ENCODE measurements at places on chromosomes 2 and 18.

DNA sequence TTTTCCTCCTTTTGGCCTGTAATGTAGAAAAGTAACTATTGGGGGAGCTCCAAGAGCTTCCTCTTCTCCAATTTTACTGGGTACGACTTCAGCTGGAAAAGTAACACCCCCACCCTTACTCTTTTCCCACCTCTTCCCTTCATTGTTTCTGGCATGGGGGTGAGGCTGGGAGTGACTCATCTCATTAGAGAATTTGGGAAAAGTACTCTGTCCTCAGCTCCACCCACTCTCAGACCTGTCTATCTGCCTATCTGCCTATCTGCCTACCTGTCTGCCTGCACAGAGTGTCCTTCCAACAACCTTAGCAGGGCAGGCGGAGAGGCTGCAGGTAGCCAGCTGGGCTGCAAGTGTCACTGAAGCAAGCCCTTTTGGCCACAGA, 93.6 kb downstream of the EPHA4 start:
- no peak for DNase-seq

DNA sequence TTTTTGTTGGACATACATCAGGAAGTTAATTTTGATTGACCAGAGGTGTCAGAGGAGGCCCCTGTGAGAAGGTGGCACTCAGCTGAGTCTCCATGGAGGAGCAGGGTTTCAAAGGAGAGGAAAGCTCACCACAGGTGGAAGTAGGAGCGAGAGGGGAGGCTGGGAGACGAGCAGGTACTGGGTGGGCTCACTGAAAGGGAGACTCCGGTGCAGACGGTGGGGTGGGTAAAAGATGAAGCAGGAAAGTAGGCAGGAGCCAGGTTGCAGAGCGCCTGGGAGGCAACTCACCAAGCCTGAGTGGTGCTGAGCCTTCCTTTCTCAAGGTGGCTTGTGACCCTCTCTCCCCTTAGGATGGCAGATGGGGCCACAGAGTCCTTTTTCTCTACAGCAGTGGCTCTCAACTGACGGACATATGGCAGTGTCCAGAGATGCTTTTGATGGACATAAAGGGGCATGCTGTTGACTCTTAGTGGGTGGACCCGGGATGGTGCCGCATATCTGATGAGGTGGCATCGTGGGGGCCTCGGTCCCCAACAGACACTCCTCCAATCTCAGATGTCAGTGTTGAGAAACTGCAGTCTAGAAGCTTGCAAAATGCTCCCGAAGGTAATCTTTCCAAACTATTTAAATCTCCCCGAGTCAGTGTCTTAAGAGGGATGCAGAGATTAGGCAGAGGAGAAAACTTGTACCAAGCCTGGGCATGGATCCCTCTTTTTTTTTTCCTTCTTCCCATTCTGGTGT, 64.0 kb downstream of the LPIN1 start:
- no peak for DNase-seq

DNA sequence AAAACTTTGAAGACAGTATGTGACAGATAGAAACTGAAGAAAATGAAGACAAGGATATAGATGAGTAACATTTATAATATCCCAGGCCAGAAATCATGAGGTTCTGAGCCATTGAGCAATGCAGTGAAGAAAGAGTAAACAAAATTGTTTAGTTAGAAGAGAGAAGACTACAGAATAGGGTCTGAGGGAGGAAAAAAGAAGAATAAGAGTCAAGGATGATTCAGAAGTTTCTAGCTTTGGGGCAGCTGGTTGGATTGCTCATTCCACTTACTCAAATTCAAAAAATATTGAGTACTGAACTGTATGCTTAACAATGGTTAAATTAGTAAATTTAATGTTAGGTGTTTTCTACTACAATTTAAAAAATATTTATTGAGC, 155.0 kb upstream of the OTX1 start:
- DNase-seq: no peak

GRCh38 chr2:241540771-241541561, 17.6 kb upstream of the BOK start:
- DNase-seq: peak; percentile 34

- no peak for DNase-seq
Observed at GRCh38 chr18:3660739-3661515, 211.0 kb downstream of the TGIF1 start.

DNA sequence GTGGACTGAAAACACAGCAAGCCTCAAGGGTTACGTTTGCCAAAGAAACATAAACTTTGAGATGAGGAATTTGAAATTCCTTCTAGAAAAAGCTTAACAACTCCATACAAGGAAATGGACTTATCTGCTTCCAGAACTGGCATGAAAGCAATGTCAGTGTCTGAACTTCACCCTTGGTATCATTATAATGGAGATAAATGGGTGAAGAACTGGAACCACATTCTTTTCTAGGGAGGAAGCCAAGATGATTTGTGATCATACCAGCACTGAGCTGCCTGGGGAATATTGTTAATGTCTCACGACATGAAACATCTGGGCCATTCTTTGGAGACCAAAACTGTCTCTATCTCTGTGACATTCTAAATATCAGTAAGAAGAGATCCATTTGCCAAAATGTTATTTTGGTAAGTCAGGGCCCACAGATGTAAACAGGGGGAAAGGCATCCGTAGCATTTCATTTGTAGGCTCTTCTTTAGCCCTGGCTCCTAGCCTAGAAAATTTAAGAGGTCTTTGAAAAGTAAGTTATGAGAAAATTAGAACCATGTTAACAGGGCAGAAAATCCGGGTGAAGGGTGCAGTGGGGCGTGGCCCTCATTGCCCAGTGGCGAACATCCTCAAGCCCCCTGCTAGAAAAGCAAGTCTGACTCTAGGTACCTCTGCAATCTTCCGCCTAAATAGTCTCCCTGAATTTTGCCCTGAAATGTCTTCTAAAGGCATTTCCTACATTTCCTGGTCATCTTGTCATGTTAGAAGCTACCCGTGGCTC, 295.3 kb upstream of the EPAS1 start:
- no peak for DNase-seq

DNA sequence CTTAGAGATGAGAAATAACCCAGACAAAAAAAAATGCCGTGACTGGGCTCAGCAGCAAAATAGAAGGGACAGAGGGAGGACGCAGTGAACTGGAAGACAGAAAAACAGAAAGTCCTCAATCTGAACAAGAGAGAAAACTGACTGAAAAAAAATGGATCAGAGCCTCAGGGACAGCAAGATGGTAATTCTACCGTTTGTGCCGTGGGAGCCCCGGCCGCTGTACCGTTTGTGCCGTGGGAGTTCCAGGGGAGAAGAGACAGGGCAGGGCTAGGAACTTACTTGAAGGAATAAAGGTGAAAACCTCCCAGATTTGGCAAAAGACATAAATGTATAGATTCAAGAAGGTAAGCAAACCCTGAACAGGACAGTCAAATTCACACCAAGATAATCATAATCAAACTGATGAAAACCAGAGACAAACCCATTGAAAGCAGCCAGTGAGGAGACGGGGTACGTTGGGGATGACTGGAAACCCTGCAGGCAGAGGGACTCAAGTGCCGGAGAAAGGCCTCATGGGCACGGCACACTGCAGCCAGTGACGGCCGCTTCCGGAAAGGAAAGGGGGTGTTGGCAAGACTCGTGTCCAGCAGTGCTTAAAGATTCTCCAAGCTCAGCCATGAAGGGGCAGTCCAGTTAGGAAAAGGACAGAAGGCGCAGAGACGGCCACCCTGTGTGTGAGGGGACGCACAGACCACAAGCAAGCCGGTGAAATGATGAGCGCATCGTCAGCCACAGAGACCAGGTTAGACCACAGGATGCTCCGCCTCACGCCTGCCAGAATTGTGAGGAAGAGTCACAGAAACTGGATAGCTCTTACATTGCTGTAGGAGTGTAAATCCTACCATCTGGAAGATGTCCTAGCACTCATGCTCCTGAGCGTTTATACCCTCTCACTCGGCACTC, 40.0 kb upstream of the NFATC1 start:
- DNase-seq: no peak

GRCh38 chr2:96114903-96115581, 1.3 kb downstream of the ADRA2B start:
- DNase-seq: no peak

DNA sequence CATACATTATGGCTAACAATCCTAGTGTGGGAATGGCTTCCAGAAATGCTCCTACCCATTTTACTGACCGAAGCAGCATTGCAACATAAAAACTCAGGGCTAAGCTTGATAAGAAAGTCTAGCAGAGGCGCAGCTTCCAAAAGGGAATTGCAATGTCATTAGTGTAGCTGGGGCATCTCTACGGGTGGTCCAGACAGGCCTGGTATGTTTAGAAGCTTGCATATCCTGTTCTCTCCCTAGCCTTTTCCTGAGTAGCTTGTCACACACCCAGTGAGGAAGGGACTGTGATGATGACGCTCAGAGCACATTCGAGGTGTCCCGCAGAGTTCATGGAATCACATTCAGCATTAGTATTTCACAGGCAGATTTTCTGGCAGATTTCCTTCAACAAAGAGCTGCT, 38.0 kb upstream of the COL5A2 start:
- DNase-seq: no peak

GRCh38 chr2:53729143-53729762, 38.4 kb upstream of the CHAC2 start:
- DNase-seq: no peak

DNA sequence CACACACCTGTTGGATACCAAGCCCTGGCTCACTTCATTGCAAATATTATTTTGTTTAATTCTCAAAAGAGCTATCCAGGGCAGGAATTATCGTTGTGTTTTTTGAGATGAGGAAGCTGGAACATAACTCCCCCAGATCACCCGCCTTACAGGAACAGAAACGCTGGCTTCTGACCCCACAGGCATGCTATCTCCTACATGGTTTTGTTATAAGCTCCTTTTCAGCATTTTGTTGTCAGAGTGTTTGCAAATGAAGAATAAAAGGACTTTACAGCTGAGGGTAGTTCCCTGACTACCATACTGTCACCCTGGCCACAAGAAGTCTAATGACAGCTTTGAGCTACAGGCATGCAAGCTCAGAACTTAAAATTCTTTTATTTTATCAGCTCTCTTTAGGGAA, 62.0 kb upstream of the MRPS9 start:
- DNase-seq: no peak

DNA sequence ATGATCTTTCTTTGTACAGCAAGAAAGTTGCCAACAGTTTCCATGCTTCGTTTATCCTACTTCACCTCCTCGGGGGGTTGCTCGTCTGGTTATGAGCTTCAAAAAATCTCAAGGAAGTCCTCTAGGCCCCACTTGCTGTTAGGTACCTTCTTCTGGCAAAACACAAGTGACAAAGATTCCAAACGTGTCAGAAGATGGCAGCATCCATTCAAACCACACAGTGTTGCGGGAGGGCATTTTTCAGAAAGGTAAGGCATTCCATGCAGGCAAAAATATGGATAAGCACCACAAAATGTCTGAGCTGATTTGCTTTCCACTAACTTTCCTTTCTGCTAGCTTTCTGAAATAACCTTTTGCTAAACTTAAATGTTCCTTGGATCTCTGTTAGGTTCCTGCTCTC, 13.2 kb upstream of the OR6B3 start:
- no peak for DNase-seq

DNA sequence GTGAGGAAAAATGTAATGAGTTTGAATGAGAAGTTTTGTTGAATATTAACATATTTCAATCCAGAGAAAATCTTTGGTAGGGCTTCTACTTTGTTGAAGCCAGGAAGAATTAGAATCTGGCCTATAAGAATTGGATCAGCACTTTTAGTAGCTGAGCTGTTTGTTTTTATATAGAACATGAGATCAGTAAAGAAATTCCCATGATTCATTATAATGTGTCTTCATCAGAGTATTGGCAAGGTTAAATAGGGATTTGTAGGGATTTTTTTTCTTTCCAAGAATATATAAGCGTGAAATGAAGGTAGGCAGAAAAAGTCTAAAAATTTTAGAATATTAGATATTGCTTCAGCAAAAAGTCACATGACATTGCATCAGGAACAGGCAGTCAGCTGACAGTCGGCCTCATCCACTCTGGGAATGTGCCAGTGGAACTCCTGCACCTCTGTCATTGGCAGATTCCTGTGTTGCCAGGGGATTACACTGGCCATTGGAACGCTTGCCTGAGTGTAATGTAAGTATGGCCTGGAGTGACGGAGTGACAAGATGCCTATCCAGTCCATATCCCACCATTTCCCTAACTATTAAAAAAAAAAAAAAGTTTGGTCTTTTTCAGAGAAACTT, 60.6 kb downstream of the SERTAD2 start:
- DNase-seq: no peak

DNA sequence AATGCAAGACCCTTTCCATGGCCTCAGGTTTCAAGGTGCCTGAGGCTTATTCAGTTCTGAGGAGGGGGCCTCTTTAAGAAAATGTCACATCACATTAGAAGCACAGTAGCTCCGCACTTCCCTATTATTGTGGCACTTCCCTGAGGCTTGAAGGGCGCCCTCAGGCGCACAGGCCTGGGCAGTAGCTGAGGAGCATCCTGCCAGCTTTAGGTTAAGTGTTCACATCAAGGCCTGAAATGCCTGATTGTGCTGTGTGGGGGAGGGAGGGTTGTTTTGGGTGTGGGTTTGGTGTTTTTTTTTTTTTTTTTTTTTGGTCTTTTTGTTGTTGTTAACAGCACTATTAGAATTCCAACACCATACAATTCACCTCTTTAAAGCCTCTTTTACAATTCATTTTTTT, 107.9 kb downstream of the CABLES1 start:
- DNase-seq: no peak

GRCh38 chr2:222743251-222743812, 71.9 kb downstream of the MOGAT1 start:
- no peak for DNase-seq

DNA sequence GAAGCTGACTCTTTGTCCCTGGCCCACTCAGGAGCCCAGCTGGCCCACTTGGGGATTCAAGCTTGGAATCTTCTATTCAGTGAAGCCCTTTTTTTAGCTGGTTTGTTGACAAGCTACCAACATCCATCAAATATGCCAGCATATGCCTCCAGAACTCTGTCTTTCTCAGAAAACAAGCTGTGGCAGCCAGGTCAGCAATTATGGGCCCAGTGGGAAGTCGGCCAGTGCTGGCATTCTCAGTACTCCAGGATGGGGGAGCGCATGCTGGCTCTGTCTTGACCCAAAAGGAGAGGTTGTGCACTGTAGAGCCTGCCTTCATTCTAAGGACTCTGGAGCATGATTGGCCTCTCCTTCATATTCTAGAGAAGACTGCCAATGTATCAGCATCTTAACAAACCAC, 401.5 kb downstream of the CNTNAP5 start:
- no peak for DNase-seq

DNA sequence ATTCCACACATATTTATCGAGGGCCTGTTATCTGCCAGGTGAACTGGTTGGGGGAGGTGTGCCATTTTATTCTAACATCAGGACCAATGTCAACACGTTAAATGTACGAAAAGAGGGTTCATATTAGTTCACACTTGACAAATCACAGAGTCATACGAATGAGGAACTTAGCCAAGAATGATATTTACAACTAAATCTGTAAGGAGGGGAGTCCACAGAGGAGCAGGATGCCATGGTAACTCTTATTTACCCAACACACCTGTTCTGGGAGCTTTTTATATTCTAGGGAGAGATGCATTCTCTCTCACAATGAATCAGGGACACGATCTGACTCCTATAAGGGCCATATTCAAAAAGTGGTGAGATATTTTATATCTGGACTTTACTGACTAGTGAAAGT, 144.1 kb downstream of the CDC42EP3 start:
- no peak for DNase-seq
